ENCODE measurements at places on chromosomes 1 and 21.

GRCh38 chr1:96358057-96358456, 363.5 kb upstream of the PTBP2 start:
- no peak for DNase-seq

- peak; percentile 72 for DNase-seq
These were observed 15.4 kb upstream of the MEX3A start for GRCh38 chr1:156097499-156098178.

GRCh38 chr1:1203561-1204424, 2.6 kb downstream of the TNFRSF18 start:
- no peak for DNase-seq

DNA sequence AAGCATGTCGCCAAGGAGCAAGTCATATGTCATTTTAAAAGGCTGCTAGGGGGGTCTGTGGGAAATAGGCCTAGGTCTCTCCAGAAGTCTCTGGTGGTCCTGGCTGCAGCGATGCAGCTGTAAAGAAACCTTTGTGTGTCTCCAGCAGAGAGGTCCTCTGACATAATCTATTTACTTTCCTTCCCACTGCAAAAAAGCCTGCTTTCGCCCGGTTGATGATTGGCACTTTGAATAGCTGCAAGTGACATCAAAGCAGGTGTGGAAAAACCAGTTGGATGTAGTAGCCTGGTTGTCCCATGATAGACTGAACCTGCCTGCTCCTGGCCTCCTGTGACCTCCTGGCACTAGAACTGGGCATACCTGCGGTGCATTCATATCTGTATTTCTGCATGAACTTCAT, 13.8 kb downstream of the RASSF5 start:
- no peak for DNase-seq

DNA sequence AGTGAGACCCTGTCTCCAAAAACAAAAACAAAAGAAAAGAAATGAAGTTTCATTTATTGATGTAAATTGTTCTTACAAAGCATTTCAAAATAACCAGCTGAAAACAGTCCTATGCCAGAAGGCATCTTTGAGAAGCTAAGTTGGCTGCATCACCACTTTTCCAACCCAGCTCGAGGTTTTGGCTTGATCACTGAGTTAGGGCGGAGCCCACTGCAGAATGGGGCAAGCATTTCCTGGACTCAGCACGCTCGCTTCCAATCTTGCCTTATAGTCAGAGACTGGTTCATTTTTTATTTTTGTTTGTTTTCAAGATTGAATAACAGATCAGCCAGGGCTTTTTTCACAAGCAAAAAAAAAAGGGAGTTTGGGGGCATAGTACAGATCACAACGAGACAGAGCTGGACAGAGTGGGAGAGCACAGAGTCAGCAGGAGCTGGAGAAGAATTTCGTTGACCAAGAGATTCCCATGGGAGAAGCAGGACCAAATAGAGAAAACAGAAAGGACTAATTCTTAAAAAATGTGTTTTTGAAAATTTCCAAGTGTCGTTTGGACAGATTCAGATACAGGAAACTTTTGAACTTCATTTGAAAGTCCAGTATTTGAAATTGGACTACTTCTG, 23.5 kb upstream of the COL6A1 start:
- no peak for DNase-seq

- no peak for DNase-seq
These were observed 20.5 kb downstream of the STPG1 start for GRCh38 chr1:24392982-24393650.

- no peak for DNase-seq
These were observed 76.1 kb downstream of the VCAM1 start for GRCh38 chr1:100795646-100795985.

DNA sequence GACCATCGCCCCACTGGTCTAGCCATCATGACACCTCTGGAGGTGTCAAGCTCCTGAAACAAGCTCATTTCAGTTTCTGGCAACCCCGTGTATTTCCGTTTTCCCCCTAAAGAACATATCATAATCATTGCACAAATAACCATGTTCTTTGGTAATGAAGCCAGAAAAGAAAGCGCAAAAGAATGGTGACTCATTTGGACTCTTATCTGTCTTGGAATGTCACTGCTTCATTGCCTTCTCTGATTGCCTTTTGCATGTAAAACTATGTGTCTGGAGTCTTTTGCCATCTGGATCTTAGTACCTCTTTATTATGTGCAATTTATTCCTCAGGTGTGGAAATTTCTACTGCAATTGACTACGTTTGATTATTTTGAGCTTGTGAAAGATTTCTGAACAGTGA, 110.5 kb downstream of the COLGALT2 start:
- DNase-seq, result no peak

DNA sequence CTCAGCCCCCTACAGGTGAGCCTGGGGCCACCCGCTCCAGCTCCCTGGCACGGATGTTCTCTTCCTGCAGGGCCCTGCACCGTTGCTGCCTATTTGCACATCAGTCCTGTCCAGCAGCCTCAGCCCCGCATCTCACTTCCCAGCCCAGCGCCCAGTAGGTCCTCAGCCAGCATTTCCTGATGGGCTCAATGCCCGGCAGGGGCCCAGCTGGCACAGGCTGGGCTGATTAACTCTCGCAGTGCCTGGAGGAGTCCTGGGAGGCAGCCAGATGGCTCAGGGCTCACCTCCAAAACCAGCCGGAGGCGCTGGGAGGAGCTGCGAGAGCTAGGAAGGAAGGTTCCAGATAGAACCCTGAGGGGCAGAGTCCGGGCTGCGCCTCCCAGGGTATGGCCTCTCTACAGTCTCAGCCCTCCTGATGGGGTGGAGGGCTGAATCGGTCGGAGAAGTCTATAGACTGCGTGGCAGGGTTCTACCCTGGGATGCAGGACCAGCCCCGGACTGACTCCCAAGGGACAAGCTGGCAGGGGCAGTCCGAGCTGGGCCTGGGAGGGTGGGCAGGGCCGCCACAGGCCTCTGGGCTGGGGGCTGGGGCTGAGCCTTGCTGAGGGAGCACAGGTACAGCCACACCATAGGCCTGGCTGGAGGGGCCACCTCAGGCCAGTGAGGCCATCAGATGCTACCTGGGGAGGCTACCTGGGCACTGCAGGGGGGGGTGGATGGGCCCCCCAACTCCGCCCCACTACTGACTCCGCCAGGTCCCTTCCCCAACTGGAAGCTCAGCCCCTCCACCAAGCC, 19.2 kb upstream of the CLSTN1 start:
- no peak for DNase-seq

DNA sequence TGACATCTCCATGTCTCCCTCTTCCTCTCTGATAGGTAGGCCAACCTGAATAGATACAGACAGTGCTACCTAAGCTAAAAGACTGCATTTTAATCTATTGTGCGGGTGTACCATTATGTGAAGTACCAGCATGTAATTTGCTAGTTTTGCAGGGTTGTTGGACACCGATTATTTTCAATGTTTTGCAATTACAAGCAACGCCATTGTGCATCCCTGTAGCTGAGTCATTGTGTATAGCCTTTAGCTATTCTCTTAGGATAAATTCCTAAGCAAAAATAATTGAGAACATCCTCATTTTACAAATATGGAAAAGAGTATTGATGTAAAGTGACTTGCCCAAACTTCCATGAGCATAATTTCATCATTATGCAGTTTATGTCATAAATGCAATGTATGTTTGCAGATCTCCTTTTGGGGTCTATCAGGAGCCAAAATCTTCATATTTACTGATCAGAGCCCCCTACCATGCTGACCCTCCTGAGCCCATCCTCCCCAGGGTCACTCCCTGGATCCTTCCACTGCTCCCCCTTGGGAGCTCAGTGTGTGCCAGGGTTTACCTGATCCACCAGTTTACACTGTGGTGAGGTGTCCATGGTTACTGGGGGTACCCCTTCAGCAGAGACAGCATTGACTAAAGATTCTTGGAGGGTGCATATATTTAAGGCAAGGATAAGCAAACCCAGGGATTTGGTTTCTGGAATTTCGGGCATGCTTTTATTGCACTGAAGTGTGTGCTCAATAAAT, 80.6 kb downstream of the CCDC185 start:
- no peak for DNase-seq

- DNase-seq, result no peak
These were observed 572 bp downstream of the FUCA1 start for GRCh38 chr1:23867542-23867894.

- DNase-seq, result peak; percentile 78
These were observed 9.8 kb downstream of the RAP1GAP start for GRCh38 chr1:21659099-21659923.

DNA sequence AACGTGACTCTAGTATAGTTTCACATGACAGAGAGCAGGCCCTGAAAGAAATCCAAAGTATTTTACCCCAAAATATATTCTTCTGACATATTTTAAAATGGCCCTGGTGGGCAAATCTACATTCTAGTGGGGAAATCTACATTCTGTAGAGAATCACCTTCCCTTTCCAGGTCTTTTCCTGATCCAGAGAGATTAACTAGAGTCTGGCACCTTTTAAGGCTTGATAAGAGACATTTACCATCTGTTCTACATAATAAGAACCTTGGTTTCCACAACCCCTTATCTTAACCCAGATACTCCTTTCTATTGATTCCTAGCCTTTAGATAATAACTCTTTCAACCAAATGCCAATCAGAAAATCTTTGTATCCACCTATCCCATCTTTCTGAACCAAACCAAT, 17.0 kb upstream of the L1TD1 start:
- DNase-seq, result no peak

DNA sequence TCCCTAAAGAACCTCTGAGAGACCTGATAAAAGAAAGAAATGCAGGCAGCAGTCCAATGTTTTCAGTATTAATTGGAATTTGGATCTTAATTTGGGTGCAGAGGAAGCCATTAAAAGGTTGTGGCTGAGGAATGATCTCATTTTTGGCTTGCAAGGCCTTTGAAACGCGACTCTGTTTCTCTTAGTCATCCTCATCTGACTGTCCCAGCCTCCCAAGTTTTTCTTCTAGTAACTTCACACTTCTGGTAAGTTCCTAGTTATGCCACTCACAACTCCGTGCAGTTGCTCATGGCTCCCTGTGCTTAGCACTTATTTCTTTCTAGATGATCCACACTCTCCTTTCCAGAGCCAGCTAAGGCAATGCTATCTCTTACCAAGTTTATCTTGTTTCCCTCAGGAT, 147.4 kb upstream of the USP24 start:
- no peak for DNase-seq

- DNase-seq, result no peak
These were observed 10.8 kb downstream of the AHDC1 start for GRCh38 chr1:27592931-27593677.

GRCh38 chr1:241810769-241811405, 37.1 kb upstream of the EXO1 start:
- no peak for DNase-seq

DNA sequence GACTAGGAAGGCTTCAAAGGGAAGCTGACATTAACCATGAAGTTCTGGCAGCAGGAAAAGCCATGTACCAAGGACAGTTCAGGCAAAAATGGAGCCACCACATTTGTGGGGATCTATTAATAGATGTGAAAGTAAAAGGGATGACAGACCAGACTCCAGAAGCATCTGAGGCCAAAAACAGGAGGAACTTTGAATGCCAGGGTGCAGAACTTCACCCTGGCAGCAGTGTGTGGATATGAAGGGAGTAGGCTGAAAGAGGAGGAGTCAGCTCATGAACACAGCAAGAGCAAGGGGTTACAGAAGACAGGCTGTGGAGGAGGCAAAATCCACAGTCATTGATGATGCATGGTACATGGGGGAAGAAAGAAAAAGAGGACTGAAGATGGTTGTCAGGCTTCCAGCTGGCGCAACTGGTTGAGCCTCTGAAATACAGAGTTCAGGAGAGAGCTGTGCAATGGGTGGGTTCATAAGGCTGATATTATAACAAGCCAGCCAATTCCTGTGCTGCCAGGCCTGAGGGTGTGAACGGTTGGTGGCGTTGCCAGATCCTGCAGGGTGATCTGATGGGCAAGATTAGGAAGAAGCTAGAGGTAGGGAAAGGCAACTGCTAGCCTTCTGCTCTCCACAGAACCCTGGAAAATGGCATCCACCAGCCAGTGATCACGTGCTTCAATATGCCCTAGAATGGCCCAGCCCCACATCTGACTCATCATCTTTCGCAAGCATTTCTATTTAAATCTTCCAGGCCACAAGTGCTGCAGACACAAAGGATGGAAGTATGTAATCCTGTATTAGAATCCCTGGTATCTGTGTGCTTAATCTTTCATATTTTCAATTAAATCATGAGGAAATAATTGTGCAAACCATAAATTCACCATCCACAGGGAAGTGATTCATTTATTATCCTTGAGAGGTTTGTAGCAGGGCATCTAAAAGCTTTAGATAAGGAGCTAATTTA, 81.9 kb downstream of the SLC25A24 start:
- DNase-seq, result no peak

GRCh38 chr1:213417225-213417820, 366.3 kb downstream of the RPS6KC1 start:
- DNase-seq, result no peak

GRCh38 chr1:100349246-100349645, 3.1 kb upstream of the CDC14A start:
- DNase-seq, result no peak

- DNase-seq, result no peak
These were observed 11.8 kb upstream of the TTC22 start for GRCh38 chr1:54812801-54813484.

GRCh38 chr1:125065821-125066180, 3881.0 kb downstream of the SRGAP2C start:
- no peak for DNase-seq

GRCh38 chr1:53502641-53503432, 43.6 kb downstream of the DMRTB1 start:
- DNase-seq, result no peak

DNA sequence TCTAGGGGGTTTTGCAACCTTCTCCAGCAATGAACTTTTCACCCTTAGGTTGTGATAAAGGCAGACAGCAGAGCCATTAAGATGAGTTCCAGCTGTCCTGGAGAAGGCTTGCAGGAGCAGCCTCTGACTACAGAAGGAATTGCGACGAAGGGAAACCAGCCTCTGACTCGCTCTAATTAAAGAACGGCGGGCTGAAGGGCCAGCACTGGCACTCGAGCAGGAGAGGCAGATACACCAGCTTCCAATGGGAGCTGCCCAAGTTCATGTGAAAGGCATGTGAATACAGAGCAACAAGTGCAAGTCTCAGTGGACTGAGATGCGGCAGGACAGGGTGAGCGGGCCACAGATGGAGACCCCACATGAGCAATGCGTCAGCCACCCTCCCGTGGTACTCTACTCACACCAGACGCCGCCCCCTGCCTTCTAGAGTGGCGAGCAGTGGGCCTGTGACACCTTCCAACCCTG, 15.7 kb downstream of the RCC2 start:
- no peak for DNase-seq

- DNase-seq, result no peak
These were observed 218.8 kb downstream of the NEGR1 start for GRCh38 chr1:72063364-72064044.

DNA sequence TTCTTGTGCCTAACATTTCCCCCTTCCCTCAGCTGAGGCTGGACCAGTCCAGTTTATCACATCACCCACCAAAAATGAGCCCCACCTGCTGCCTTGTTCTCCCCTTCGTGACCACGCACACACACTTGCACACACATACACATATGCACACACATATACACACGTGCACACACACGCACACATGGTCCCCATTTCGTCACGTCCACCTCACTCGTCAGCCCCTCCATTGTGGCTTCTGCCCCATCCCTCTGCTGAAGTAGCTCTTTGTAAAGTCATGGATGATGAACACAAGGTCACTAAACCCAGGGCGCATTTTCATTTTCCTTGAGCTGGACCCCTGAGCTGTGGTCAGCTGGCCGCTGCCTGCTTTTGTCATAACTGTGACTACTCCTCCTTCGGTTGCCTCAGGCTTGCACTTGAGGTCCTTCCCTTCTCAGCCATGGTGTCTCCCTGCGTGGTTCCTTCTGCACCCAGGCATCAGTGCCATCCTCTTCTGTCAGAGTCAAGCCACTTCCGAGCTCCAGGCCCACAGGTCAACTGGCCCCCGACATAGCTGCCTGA, 93.8 kb downstream of the SYT2 start:
- no peak for DNase-seq

- no peak for DNase-seq
These were observed 21.1 kb downstream of the INTS3 start for GRCh38 chr1:153748903-153749302.

Measured in stimulated activated naive CD8-positive, alpha-beta T cell treated with anti-CD3 and anti-CD28 coated beads, Interleukin-15, amount 100 ng/mL, for 72 hours (primary cell).